ENCODE measurements at places on chromosomes 2 and 18.
A peak's percentile ranks its signal among the peaks of the same experiment; 100 is the strongest.

GRCh38 chr2:11679486-11680181, 9.6 kb upstream of the NTSR2 start:
- no peak for DNase-seq

DNA sequence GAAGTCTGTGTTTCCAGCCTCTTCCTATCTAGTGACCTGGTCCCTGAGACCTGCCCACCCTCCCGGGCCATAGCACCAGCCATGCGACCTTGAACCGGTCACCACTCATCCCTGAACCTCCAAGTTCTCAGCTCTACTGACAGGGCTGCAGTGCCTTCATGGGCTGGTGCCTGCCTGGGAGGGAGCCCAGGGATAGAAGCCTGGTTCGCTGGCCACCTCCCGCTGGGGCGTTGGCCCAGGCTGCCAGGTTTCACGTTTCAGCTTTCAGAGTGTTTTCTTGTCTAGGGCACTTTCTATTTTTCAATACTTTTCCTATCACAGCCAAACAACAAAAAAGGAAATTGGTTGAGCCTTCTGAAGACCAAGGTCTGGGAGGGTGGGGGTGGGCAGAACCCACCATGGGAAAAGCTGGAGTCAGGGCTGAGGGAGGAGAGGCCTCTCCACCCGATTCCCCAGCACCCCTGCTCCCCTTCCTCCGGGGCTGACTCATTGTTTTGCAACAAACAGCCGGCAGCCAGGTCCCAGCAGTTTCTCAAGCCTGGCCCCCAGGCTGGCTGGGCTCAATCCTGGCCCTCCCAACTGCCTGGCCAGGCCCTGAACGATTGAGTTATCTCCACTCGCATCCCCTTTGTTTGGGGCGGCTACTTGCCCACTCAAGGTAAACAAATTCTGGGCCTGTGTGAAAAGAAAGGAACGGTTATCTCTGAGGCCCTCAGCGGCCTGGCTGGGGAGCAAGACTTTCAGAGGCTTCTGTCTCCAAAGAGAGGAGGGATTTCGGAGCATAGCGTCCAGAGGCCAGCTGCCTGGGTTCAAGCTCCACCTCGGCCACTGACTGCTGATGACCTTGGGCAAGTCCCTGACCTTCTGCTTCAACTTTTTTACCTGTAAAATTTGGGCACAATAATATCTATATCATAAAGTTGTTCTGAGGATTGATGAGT, 47.5 kb downstream of the ZFP36L2 start:
- DNase-seq: no peak

GRCh38 chr2:230665263-230665691, 47.4 kb upstream of the CAB39 start:
- peak; percentile 85 for DNase-seq

GRCh38 chr2:120218181-120218580, 5.0 kb downstream of the TMEM185B start:
- DNase-seq: no peak

GRCh38 chr2:62741954-62742722, 36.6 kb downstream of the EHBP1 start:
- DNase-seq: no peak

DNA sequence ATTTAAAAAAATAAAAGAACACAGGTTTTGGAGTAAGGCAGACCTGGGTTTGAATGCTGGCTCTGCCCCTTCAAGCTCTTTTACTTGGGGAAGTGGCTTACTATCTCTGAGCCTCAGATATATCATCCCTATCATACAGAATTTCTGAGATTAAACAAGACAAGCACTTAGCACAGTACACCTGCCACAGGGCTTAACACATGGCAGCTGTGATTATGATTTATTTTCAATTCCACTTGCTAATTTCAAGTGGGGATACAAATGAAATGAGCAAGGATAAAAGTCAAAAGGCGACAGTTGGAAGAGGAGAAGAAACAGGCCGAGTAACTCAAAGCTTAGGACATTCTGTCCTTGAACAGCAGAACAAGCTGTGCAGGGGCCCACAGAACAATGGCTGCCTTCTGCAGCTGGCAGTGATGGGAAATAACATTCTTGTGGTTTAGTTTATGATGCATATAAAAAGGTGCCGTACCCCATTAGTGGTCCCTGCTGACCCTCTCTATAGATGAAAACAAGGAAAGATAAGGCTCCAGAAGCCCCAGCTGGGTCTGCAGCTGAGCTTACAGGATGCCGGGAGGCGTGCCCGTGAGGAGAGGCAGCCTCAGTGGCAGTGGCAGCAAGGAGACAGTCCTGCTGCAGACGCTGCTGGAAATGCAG, 45.3 kb downstream of the KIF3C start:
- DNase-seq: no peak

- no peak for DNase-seq
These were observed 82.1 kb downstream of the HS6ST1 start for GRCh38 chr2:128236491-128237035.

DNA sequence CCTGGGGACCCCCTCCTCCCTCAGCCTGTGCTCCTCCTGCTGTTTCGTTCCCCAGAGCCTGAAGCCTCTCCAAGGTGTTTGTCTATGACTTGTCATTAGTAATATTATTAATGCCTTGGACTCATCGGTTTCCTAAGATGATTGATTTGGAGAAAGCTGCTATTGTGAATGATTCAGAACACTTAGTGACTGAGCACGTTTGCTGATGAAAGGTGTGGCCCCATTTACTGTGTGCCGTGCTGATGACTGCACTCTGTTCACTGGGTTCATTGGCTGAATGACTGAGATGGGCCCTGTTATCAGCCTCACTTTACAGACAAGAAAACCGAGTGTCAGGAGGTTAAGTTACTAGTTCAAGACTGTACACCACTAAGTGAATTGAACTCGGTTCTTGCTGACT, 111.4 kb downstream of the SPP2 start:
- no peak for DNase-seq

DNA sequence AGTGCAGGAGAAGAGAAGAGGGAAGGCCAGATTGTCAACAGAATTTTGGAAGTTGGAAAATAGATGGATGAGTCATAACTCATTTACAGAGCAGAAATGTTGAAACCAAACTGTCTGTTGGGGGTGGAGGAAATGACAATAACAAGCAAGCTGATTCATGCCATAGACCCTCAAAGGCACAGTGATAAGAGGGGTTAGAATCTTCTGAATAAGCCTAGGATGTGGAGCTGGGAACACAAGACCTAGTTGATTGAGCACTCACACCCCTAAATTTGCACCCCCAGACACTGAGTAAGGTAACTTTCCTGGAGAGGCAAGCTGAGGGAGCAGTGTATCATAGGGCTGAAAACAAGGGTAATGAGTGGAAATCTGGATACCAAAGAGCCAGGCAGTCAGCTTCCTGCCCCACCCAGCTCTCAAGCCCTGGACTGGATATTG, 141.4 kb downstream of the SCG2 start:
- DNase-seq: no peak

DNA sequence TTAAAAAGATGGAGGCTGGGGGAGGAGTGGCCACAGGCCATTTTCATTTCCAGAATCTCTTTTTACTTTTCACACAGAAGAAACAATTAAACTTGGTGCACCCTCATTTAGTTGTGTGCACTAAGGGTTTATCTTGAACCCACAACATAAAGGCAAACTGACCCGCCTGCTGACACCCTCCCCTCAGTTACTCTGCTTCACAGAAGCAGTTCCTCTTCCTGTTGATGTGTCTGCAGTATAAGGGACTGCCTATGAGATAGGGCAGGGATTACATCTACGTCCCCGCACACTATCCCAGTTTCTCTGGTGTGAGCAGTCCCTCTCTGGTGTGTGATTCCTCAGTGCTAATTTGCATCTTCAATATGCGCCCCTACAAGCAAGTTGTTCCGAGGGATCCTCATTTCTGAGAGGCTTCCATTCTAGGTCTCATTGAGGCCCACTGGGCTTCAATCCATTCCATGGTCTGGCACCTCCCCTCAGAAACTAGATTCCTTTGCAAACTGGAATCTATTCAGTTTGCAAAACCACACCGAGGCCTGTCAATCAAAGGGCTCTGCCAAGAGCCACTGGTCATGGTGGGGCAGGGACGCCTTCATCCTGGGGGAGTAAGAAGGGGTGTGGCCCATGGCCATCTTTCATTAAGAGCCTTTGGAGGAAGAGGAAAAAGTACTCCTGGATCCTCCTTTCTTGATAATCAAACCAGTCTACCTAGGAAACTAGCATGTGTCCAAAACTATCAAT, 12.3 kb downstream of the CREG2 start:
- no peak for DNase-seq

DNA sequence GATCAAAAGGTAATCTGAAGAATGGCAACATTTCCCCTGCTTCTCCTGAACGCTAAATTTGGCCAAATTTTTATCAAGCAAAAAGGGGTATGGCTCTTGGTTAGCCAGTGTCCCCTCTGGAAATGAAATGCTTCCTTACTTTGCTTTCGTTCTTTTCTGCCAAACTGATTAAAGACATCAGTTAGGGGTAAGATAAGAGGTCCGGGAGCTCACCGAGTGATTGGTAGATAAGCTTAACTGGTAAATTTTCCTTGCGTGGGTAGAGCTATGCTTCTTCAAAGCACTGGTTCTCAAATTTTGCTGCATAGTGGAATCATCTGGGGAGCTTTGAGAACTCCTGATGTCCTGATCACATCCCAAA, 62.7 kb upstream of the MAPRE2 start:
- DNase-seq: no peak

- peak; percentile 57 for DNase-seq
These were observed 99.9 kb upstream of the SLC38A11 start for GRCh38 chr2:165055082-165055851.

- peak; percentile 62 for DNase-seq
These were observed 22.4 kb downstream of the CYP27C1 start for GRCh38 chr2:127197475-127198385.

DNA sequence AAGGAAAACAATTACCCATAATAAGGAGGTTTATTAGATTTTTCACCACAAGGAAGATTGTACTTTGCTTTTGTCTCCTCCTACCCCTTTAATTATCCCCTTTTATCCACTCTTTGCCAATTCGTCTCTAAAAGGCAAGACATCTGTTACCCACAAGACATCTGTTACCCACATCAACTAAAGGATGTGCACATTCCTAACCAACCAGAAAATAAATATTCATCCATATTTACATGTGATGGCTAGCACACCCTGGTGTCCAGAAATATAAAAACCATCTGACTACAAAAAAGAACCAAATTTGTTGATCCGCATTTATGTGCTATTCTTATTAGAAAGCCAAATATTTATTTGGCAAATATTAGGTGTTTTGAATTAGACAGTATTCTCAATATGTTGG, 35.7 kb downstream of the ACVR1C start:
- no peak for DNase-seq

GRCh38 chr2:29700560-29700959, 220.8 kb downstream of the ALK start:
- no peak for DNase-seq

- DNase-seq: no peak
These were observed 758 bp downstream of the CFAP221 start for GRCh38 chr2:119544939-119545475.

DNA sequence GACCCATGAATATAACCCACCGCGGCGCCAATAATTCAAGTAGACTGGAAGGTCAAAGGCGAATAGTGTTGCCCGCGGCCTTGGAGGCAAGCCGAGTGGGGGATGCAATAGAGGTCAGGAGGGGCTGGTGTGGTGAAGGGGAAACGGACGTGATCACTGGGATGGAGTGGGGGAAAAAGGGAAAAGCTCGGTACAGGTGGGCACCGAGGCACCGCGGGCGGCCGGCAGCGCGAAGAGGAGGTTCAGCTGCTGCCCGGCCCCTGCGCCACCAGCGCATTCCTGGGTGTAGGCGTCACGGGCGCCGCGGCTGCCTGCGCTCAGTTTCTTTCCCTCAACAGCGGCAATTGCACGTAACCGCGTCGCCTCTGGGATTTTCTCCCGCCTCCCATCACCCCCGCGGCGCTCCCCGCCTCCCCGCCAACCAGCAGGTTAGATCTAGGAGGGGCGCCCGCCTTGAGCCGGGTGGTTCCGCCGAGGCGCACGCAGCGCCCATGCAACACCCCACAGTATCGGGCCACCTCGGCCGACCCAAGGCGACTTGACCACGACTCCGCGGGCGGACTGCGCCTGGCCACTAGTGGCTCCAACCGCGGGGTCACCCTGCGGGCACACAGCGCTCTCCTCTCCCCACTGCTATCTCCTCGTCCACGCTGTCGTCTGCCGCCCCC, 1.5 kb downstream of the RND3 start:
- no peak for DNase-seq

All from activated CD4-positive, alpha-beta T cell treated with anti-CD3 and anti-CD28 coated beads, Interleukin-2, Interleukin-6, amounts not matched to agents 100 ng/mL and 50 ng/mL, durations not matched to agents 16 hours and 8 hours (primary cell).